GM13977 (cell line): ENCODE measurements at places on chromosomes 4 and X.

DNA sequence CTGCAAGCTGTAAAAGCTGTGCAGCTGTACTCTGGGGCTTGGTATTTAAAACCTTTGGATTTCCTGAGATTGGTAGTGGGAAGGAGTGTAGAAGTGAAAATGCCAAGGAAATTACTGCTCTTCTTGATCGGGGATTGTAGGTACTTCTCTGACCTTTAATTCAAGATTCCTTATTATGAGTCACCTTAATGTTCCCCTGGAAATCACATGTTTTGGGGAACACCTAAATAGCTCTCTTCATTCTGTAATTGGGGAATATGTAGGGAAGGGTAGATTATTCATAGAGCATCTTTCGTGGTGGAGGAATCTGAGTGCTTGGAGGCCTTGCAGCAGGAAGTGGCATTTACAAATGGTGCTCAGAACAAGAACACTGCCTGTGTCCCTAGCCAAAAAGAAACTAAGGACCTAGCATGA is 137.8 kb downstream of the UCHL1 start:
- no peak for DNase-seq

- DNase-seq = no peak
Observed at GRCh38 chrX:1751781-1752180, 136.9 kb downstream of the ASMT start.

DNA sequence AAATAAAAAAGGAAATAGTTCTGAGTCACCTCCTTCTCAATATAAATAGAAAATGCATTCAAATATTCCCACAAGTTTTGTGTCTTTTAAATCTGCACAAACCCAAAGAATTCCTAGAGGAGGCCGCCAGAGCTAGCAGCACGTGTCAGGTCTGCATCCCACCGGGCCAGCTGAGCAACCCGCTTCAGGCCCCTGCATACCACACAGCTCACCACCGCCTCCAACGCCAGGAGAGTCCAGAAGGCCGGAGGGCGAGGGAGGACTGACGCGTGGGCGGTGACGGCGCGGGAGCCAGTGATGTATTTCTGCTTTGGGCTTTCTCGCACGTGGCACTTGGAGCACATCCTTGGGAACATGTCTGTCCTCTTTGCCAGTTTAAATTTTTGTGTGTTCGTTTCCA is 61.9 kb upstream of the CLDN34 start:
- DNase-seq = no peak

DNA sequence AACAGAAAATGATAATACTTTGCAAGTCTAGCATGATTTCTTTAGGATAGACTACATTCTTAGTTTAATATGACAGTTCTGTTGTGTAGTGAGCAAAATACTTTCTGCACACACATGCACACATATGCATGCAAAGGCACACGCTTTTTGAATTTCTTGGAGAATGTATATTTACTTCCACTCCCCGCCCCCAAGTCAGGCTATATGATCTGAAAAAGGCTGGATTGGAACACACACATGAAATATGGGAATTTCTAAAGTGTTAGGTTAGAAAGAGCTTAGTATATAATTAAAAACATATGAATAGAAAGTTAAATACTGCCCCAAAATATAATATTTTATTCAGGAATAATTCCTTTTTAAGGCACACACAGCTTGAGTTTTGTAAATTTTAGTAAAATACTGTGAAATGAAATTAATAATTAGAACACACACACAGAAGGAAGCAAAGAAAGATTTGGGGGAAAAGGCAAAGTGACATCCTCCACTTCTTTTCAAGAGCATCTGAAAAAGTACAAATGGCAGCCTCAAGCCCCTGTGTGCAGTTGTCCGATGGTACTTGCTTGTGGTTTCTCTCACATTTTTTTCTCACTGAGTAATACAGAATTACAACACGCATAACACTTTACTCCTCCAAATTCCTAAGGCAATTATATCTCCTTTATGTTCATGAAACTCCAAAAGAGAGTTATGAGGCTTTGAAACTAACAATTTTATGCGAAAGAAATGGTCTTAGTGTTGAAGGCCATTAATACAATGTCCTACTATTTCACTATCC is 228.9 kb upstream of the ETNPPL start:
- DNase-seq = no peak

DNA sequence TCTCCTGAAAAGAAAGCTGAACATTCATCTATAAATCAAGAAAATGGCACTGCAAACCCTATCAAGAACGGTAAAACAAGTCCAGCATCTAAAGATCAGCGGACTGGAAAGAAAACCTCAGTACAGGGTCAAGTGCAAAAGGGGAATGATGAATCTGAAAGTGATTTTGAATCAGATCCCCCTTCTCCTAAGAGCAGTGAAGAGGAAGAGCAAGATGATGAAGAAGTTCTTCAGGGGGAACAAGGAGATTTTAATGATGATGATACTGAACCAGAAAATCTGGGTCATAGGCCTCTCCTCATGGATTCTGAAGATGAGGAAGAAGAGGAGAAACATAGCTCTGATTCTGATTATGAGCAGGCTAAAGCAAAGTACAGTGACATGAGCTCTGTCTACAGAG is 28.6 kb downstream of the PAQR3 start:
- no peak for DNase-seq

- no peak for DNase-seq
Observed at GRCh38 chr4:7003176-7003878, 39.8 kb upstream of the TADA2B start.

DNA sequence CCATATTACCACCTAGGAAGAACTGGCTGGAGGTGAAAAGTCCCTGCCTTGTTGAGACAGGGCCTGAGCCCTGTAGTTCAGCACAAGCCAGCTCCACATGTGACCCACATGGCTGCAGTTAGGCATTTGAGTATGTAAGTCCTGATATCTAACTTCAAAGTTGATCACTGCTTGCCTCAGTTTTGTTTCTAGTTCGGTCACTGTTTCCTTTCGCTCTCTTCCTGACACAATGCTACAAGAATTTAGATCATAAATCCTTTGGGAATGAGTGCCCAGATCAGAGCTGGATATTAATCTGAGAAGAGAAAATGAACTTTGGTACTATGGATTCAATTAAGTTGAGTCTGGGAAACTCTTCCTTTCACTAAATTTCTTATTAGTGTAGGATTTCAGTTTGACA is 48.4 kb downstream of the AKAP4 start:
- DNase-seq = no peak

GRCh38 chr4:92215476-92215875 is 88.3 kb upstream of the GRID2 start:
- DNase-seq = no peak

- DNase-seq = no peak
Observed at GRCh38 chrX:69424161-69424560, 80.0 kb upstream of the NALF2 start.

- DNase-seq = no peak
Observed at GRCh38 chr4:109913596-109914241, 1.0 kb downstream of the EGF start.

GRCh38 chrX:119647552-119648420 is 41.6 kb upstream of the NKRF start:
- peak; percentile 77 for DNase-seq

DNA sequence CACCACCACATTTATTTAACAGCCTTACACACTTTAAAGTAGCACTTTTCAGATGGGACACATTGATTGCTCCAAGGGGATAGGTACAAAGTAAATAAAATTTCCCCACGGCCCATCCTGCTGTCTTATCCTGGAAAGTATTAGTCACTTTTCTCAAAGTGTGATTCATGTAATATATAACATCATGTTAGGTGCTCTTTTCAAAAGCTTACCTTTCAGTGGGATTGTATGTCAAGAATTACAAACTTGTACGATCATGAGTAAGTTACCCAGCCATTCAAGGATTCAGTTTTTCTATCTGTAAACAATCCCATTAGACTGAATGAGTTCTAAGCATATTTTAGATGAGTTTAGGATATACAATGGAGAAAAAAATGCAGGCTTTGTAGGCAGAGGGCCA is 876.6 kb upstream of the GRID2 start:
- DNase-seq = no peak

DNA sequence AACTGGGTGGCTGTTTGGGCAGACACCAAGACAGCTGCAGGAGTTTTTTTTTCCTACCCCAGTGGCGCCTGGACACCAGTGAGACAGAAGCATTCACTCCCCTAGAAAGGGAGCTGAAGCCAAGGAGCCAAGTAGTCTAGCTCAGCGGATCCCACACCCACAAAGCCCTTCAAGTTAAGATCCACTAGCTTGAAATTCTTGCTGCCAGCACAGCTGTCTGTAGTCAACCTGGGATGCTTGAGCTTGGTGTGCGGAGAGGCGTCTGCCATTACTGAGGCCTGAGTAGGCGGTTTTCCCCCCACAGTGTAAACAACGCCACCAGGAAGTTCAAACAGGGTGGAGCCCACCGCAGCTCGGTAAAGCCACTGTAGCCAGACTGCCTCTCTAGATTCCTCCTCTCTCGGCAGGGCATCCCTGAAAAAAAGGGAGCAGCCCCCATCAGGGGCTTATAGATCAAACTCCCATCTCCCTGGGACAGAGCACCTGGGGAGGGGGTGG is 171.4 kb downstream of the ARHGEF9 start:
- DNase-seq = no peak

- no peak for DNase-seq
Observed at GRCh38 chr4:11568511-11568910, 139.8 kb upstream of the HS3ST1 start.

DNA sequence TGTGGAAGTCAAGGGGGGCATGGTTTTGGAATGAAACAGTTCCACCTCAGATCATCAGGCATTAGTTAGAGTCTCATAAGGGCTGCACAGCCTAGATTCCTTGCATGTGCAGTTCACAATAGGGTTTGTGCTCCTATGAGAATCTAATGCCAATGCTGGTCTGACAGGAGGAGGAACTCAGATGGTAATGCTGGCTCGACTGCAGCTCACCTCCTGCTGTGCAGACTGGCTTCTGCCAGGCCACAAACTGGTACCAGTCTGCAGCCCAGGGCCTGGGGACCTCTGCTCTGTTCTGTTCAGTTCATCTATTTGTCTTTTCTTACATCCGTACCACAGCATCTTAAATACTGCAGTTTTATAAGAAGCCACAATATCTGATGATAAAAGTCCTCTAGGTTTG is 12.2 kb upstream of the MSL3 start:
- DNase-seq = no peak

DNA sequence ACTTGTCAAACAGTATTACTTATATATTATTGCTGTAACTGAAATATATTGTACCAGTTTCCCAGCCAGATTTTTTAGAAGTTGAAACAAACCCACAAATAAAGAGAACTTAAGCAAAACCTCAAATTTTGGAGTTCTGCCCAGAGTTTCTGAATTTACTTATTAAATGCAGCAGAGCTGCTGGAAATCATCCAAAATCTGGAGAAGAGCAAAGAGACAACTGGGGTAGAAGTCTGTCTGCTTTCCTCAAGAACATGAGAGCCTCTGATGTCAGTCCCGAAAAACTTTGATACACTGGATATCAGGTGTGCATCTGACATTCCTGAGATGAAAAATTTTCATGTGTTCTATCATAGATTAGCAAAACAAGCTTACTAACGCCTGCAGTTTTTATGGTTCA is 325.9 kb downstream of the NR3C2 start:
- DNase-seq = no peak

- no peak for DNase-seq
Observed at GRCh38 chrX:20506739-20507138, 240.0 kb upstream of the RPS6KA3 start.

DNA sequence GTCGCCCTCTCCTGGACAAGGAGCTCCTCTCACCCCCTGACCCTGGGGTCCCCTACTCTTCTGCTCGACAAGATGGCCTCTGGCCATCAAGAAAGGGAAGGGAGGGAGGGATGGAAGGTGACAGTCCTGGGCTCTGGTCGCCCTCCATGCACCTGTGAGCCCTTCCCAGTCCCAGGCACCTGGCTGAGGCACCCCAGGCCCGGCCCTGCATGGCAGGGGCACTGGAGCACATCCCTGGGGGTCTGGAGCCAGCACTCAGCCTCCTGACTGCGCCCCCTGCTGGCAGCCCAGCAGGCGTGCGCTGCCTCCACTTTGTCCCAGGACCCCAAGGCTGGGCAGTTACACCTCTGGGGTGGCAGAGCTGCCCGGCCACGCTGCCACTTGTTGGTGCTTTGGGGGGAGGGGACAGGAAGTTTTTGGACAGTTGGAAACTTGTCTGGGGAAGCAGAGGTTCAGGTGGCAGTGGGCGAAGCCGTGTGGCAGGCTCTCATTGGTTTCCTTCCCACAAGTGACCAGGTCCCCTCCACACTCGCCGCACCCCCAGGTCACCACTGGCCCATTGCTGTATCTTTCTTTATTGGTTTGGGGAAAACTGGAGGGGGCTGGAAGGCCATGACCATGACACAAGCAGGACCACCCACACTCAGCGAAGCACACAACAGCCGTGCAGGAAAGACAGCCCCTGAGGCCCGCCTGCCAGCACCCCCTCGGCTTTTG is 4.3 kb downstream of the PNCK start:
- peak; percentile 76 for DNase-seq

- peak; percentile 36 for DNase-seq
Observed at GRCh38 chr4:39464886-39465501, 6.1 kb downstream of the LIAS start.
